ENCODE measurements at places on chromosomes 5 and 9. TPM values are rescaled to one million over a fixed set of nuclear protein-coding genes. Genes with fewer than 3 reads are reported as not detected.

DNA sequence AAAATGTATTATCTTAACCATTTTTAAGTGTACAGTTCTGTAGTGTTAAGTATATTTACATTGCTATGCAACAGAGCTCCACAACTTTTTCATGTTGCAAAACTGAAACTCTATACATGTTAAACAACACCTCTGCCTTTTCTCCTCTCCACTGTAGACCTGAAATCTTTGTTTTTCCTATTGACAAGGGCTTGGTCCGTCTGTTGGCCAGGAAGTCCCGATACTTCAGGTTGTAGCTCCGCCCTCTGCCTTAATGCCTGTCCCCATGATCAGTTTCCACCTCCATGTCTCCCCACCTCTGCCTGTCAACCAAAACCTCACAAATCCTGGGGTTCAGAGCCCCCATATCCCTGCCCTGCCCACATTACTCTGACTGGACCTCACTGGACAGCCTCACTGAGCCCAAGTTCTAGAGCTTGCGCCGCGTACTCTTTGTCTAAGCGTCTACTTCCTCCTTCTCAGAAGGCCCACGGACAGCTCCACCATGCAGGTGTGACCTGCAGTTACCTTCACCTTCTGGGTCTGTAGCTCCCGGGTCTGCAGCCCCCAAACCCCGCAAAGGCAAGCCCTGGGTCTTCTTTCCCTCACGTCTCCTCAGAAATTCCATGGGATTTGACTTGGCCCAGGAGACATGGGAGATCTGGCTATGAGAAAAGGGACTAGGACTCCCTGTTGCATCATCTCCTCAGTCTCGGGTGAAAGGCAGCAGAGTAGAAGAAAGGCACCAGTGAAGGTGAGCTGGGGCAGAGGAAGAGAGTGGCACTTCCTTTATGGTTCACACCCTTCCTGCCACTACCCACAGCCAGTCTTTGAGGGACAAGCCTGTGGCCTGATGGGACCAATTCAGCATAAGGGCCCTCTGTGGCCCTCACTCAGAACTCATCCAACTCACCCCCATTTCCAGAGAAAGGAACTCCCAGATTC, 8.0 kb downstream of the GLIPR2 start:
- H3K4me3 ChIP-seq, result no peak overlapping the region
- no peak for DNase-seq
- H3K36me3 ChIP-seq, result no peaks in the 10 kb centered on the region
- H3K4me1 ChIP-seq, result peaks cover 99% of the 10 kb centered on the region
- H3K27ac ChIP-seq, result no peak overlapping the region

ENTPD8 gene
- total RNA-seq, result not detected

DNA sequence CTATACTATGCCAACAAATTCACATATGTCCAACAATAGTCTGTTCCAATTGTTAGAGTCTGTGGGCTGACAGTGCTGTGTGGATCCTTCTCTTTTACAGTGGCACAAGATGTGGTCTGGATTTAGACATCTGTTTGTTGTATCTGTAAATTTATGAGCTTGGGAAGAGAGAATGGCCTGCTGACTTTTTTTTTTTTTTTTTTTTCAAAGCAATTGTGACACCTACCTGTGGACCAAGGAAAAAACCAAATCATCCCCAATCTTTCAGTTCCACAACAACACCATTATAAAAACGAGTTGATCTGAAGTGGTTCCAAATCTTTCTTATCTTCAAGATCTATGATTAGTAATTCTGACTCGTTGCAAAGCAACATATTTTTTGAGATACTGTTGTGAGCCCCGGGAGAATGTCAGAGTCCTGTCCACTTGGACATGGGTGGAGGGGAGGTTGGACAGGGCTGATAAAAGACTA, 4.9 kb downstream of the IRX2 start:
- no peak overlapping the region for H3K27ac ChIP-seq
- no peak overlapping the region for H3K4me3 ChIP-seq
- H3K36me3 ChIP-seq, result no peaks in the 10 kb centered on the region
- no peaks in the 10 kb centered on the region for H3K4me1 ChIP-seq
- H3K27me3 ChIP-seq, result peaks cover 94% of the 10 kb centered on the region
- no peak for DNase-seq

DNA sequence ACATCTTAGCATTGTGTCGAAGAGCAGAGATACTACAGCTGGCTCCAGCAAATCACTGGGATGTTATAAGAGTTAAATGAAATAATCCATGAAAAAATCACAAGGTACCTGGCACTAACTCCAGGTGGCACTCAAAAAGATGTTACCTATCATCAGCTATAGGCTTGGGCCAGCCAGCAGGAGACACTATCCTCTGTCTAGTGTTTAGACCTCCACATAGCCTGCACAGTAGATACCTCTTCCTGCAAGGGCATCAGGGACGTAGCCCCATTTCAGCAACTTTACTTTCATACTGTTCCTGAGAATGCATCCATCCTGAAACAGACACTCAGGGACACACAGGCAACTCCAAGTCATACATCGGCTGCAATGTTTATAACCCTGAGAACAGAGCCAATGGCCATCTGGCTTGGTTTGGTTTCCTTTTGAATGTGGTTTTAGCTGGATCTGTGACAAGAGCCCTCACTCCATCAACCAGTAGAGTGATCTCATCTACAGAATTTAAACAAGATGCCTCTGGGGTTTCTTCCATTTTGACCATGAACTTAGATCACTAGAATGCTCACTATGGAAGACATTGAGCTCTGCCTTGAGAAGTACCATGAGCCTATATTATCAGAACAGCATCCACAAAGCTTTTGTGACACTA, 69.9 kb downstream of the TLE1 start:
- H3K27me3 ChIP-seq, result no peaks in the 10 kb centered on the region
- H3K4me1 ChIP-seq, result peaks cover 30% of the 10 kb centered on the region
- no peak overlapping the region for H3K4me3 ChIP-seq
- peaks cover 2% of the 10 kb centered on the region for H3K36me3 ChIP-seq

DNA sequence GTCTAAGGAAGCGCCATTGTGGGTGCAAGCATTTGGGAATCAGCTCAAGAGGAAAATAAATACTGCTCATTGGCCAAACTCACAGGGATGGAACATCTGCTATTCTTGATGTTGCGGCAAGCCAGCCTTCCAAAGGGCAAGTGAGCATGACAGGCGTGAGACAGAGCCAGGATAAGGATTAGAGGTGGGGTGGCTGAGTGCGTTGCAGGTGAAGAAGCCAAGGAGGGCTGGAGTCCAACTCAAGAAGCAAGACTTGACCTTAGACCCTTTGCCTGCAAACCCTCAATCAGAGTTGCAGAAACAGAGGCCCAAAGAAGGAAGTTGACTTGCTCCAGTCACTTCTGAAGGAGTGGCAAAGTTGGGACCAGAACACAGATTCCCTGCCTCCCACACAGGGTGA, 79.4 kb downstream of the WWC1 start:
- no peaks in the 10 kb centered on the region for H3K27me3 ChIP-seq
- no peak overlapping the region for H3K27ac ChIP-seq
- H3K36me3 ChIP-seq, result no peaks in the 10 kb centered on the region

- no peak for DNase-seq
- H3K27me3 ChIP-seq, result no peaks in the 10 kb centered on the region
- H3K27ac ChIP-seq, result peak overlapping the region; percentile 41
Measured at GRCh38 chr9:131701789-131702337, 38.0 kb downstream of the RAPGEF1 start.

DNA sequence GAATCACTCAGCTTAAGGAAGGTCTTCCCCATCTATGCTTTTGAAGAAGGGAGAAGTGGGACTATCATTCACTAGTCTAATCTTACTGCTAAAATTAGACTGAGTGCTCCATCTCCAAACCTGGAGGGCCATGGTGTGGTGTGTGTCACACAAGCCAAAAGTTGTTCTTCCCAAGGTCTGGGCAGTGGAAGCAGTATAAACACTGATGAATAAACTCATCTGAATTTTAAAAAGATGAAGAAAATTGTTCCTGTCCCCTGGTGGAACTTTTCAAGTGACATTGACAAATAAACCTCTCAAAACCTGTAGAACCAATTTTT, 16.2 kb downstream of the STX17 start:
- DNase-seq, result no peak
- no peak overlapping the region for H3K27ac ChIP-seq
- H3K4me1 ChIP-seq, result no peaks in the 10 kb centered on the region

DNA sequence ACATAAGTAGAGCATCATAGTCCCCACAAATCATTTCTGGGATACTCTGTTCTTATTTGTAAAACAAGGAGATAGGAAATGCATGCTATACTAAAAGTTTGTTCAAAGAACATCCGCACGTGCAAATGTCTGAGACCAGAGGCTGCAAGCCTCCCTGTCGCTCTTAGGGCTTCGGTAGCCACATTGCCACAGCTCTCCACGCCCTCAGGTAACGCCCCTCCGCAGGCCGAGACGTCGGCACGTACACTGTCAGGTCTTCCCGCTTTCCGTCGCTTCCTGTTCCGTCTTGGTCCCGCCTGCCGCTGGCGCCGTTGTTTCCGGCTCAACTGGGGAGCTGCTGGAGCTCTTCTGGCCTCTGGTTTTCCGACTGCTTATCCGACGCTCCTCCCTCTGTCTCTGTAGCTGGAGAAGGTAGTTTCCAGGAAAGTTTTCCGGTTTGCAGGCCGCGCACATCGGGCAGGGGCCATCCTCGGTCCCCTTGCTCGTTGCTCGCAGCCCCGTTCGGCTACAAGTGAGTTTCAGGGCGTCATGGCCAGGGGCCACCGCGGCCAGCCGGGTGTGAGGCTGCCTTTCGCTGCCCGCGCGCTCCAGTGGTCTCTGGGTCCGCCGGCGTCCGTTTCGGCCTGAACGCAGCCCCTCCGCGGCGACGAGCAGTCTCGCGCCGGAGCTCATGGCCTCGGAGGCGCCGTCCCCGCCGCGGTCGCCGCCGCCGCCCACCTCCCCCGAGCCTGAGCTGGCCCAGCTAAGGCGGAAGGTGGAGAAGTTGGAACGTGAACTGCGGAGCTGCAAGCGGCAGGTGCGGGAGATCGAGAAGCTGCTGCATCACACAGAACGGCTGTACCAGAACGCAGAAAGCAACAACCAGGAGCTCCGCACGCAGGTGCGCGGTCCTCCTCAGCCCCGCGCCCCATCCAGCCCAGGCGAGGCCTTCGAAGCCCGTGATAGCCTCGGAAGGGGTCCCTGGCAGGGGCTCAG, at the start of gene AGGF1:
TSS of gene AGGF1 (plus strand) at position 308 of the 975 bp plus-strand sequence. CDS start at position 671, 363 bp downstream.
- DNase-seq, result peak; percentile 92
- no peaks in the 10 kb centered on the region for H3K27me3 ChIP-seq
- H3K4me1 ChIP-seq, result no peaks in the 10 kb centered on the region
- peak within 1 kb of the TSS; percentile 85 for H3K4me3 ChIP-seq

DNA sequence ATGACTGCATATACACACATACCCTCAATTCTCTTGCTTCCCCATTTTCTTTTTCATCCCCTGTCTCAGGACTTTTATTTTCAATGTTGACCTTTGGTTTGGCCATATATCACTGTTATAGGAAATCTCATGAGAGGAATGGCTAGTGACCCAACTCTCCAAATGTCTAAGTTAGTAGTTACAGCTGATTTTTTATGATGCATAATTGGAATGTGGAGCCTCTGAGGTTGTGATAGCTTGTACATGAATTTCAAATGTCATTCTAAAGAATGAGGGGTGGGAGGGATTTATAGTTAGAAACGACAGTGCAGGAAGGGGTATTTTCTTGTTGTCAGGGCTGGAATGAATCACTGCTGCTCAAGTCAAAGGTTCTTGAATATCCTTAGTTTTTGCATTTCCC, 356.1 kb downstream of the NTRK2 start:
- H3K4me1 ChIP-seq, result no peaks in the 10 kb centered on the region
- no peak overlapping the region for H3K4me3 ChIP-seq
- H3K27me3 ChIP-seq, result no peaks in the 10 kb centered on the region
- no peak for DNase-seq

DNA sequence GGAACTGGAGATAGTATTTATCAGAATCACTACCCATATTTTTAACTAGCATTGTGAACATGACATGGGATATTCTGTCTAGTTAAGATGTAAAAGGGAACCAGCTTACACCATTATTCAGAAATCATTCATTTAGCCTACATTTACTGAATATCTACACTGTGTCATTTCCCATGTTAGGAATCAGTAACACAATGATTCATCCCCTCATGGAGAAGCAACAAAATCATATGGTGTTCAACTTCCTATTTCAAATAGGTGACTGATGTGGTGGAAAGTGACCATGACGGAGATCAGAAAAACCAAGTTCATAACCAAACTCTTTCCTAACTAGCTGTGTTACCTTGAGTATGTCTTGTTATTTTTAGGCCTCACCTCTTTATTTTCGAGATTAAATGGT, 550.0 kb upstream of the TUSC1 start:
- no peak overlapping the region for H3K27ac ChIP-seq
- DNase-seq, result no peak
- H3K4me3 ChIP-seq, result no peak overlapping the region
- H3K36me3 ChIP-seq, result no peaks in the 10 kb centered on the region

- H3K27ac ChIP-seq, result peak overlapping the region; percentile 67
- peaks cover 10% of the 10 kb centered on the region for H3K36me3 ChIP-seq
- H3K4me3 ChIP-seq, result no peak overlapping the region
- peak; percentile 75 for DNase-seq
- no peaks in the 10 kb centered on the region for H3K27me3 ChIP-seq
Measured at GRCh38 chr5:134545070-134545868, 19.8 kb downstream of the JADE2 start.
